Activated B cell treated with CpG ODN at 0.5 μM for 24 hours (primary cell): ENCODE measurements at places on chromosomes 6 and 20. TPM values are rescaled to one million over a fixed set of nuclear protein-coding genes. Genes with fewer than 3 reads are reported as not detected.

The PSORS1C2 gene
- total RNA-seq = not detected in 2 replicates

The HRH3 gene
- not detected in 2 replicates for total RNA-seq

The IL17F gene
- total RNA-seq = not detected in 2 replicates

The GINS1 gene
- 2.9 and 5.4 TPM in 2 replicates for total RNA-seq

DNA sequence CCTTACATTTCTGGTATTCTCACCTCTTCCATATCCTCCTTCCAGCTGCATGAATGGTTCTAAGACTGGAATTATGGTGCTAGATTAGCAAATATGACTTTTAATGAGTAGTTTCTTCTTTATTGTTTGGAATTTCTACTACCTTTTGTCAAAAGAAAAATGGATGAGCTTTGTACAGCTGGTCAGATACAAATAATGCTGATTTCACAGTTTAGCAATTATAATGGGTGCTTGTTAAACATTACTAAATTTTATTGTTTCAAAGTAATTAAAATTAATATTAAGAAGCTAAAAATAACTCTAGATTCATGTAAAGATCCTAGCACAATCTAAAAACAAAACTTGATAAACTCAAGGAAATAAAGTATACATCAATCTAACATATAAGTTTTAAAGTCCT lies 32.3 kb upstream of the BEND6 start:
- no peak overlapping the region for H3K4me3 ChIP-seq
- no peak overlapping the region for H3K27ac ChIP-seq
- DNase-seq = no peak
- peaks cover 10% of the 10 kb centered on the region for H3K27me3 ChIP-seq
- H3K36me3 ChIP-seq = no peaks in the 10 kb centered on the region

DNA sequence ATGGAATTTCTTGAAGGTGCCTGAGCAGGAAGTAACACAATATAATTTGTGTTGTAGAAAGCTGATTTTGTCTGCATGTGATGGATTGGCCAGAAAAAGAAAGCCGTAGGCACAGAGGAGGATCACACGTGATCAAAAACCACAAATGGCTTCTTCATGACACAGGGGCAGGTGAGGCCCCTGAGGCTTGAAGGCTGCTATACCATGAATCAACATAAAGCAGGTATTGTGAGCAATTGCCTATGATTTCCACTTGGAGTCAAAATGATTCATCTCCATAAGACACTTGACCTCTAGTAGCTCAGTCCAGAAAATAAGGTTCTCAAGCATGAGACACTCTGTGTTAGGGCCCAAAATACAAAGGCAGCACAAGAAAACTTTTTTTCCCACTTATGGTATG lies 42.4 kb upstream of the EYA4 start:
- no peak overlapping the region for H3K27ac ChIP-seq
- peaks cover 2% of the 10 kb centered on the region for H3K27me3 ChIP-seq
- H3K4me3 ChIP-seq = no peak overlapping the region
- no peaks in the 10 kb centered on the region for H3K36me3 ChIP-seq
- no peak for DNase-seq
